Activated T-cell treated with anti-CD3 and anti-CD28 coated beads, Interleukin-2, amount 50 U/mL, for 24 hours (primary cell): ENCODE measurements at places on chromosomes 5 and 9.

GRCh38 chr5:142888469-142889085, 118.4 kb downstream of the ARHGAP26 start:
- no peak overlapping the region for H3K27ac ChIP-seq
- no peaks in the 10 kb centered on the region for H3K27me3 ChIP-seq
- peaks cover 2% of the 10 kb centered on the region for H3K4me1 ChIP-seq

- peaks cover 12% of the 10 kb centered on the region for H3K36me3 ChIP-seq
- no peak overlapping the region for H3K4me3 ChIP-seq
- DNase-seq: no peak
- no peaks in the 10 kb centered on the region for H3K27me3 ChIP-seq
Observed at GRCh38 chr9:77898864-77899263, 132.7 kb downstream of the GNAQ start.

DNA sequence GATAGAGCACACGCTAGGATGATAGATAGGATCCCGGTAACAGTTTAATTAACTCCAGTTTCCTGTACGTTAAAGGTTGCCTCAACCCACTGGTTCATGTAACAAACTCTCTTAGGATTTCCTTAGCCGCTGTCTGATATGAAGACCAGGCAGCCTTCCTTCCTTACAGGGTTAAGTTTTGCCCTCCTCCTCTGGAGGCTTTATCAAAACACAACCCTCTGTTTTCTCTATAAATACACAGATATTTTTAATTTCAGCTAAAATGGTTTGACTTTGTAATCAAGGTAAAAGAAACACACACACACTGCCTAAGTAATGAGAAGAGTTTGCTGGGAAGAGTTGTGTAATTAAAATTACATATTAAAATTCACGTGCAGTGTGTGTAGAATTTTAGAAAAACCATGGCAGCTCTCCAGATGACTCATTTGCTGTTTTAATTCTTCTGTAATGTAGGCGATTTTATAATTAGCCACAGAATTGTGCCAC, 369.8 kb downstream of the CSNK1G3 start:
- no peak overlapping the region for H3K27ac ChIP-seq
- no peaks in the 10 kb centered on the region for H3K4me1 ChIP-seq
- no peaks in the 10 kb centered on the region for H3K27me3 ChIP-seq
- DNase-seq: no peak

DNA sequence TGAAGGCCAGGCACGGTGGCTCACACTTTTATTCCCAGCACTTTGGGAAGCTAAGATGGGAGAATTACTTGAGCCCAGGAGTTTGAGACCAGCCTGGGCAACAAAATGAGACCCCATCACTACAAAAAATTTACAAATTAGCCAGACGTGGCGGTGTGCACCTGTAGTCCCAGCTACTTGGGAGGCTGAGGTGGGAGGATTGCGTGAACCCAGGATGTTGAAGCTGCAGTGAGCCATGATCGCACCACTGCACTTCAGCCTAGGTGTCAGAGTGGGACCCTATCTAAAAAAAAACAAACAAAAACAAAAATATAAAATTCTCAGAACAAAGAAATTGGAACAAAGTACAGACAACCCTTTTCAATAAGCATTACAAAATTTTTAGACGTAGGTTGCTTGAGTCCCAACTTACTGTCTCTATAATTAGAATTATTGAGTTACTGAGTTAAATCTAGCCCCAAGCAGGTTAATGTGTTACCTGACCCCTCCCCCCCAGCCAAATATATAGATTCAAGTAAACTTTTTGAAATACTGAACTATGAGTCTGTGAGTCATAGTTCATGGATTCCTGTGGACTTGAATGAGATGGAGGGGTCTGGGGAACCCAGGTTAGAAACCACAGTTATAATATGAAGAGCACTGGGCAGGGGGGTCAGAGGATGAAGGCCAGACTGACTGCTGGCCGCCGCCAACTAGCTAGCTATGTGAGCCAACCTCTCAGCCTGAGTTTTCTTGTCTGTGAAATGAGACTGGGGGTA, 173.1 kb downstream of the AOPEP start:
- H3K27me3 ChIP-seq: no peaks in the 10 kb centered on the region
- DNase-seq: no peak
- peaks cover 18% of the 10 kb centered on the region for H3K4me1 ChIP-seq
- H3K36me3 ChIP-seq: peaks cover 1% of the 10 kb centered on the region
- no peak overlapping the region for H3K27ac ChIP-seq
- no peak overlapping the region for H3K4me3 ChIP-seq

DNA sequence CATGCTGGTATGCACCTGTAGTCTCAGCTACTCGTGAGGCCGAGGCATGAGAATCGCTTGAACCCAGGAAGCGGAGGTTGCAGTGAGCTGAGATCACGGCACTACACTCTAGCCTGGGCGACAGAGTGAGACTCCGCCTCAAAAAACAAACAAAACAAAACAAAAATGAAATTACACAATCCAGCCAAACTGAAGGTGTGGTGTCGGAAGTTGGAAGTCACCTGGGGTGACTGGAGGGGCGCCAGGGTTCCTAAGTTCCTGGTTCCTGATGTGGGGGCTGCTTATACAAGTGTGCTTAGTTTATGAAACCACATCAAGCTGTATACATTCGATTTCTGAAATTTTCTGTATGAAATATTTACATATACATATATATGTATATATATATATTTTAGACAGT, 3.7 kb upstream of the DOLPP1 start:
- H3K4me3 ChIP-seq: no peak overlapping the region
- no peaks in the 10 kb centered on the region for H3K27me3 ChIP-seq
- H3K4me1 ChIP-seq: peaks cover 28% of the 10 kb centered on the region
- no peak overlapping the region for H3K27ac ChIP-seq

GRCh38 chr5:132050136-132050535, 10.3 kb upstream of the IL3 start:
- H3K36me3 ChIP-seq: no peaks in the 10 kb centered on the region
- H3K27ac ChIP-seq: no peak overlapping the region
- DNase-seq: no peak
- peaks cover 8% of the 10 kb centered on the region for H3K4me1 ChIP-seq

DNA sequence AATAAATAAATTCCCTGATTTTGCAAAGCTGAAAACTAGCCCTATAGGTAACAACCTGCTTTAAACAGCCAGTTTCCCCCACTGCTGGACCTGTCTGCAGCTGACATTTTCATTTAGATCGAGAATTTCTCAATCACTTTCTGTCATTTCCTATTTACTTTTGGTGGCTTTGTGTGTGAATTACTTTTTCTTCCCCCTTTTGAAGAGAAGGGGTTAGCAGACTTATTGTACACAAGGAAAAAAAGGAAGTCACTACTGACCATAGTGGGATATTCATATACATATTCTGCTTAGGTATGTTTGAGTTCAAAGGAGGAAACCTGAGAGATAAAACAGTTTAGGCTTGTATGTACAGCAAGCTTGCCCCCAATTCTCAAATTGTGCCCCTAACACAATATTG, 27.0 kb upstream of the IFNB1 start:
- H3K27me3 ChIP-seq: peaks cover 2% of the 10 kb centered on the region
- no peak overlapping the region for H3K27ac ChIP-seq
- DNase-seq: no peak
- no peaks in the 10 kb centered on the region for H3K36me3 ChIP-seq

GRCh38 chr9:114016629-114017423, 61.3 kb downstream of the AMBP start:
- no peak overlapping the region for H3K4me3 ChIP-seq
- peak; percentile 5 for DNase-seq
- no peaks in the 10 kb centered on the region for H3K4me1 ChIP-seq

DNA sequence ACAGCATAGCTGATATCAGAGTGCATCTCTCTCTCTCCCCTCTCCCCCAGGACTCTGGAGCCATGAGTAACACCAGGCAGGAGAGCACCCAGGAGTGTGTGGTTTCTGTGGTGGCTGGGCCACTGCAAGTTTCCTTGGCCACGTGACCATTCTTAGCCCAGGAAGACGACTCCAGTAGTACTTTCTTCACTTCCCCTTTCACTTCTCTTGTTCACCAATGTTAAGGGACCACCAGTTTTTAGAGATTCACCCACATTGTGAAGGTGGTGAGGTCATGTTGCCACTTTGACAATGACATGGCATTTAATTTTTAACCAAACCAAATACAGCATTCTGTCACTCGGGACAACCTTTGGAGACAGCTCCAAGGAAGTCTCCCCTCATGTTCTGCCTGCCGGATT, 17.9 kb upstream of the DAPK1 start:
- no peaks in the 10 kb centered on the region for H3K36me3 ChIP-seq
- no peak overlapping the region for H3K4me3 ChIP-seq
- peaks cover 14% of the 10 kb centered on the region for H3K4me1 ChIP-seq
- H3K27ac ChIP-seq: no peak overlapping the region

DNA sequence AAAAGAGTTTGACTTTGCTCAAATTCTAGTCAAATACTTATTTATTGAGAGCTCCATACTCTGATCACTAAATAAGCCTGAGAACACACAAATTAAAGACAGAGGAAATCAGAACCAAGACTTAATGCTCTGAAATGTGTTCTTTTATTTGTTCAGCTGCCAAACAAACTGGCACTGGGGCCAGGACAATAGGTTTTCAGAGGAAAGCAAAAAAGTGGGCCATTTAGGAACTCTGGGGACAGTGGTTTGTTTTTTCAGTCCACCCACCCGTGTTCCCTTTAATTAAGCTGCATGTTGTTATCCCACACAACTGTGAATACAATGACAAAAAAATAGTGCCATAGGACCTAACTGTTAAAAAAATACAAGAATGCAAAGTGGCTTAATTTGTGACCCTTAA, 95.4 kb upstream of the RETREG1 start:
- DNase-seq: no peak
- no peak overlapping the region for H3K27ac ChIP-seq
- H3K4me1 ChIP-seq: peaks cover 1% of the 10 kb centered on the region
- H3K4me3 ChIP-seq: no peak overlapping the region
